ENCODE measurements at places on chromosomes 2 and 18. TPM values are rescaled to one million over a fixed set of nuclear protein-coding genes. Genes with fewer than 3 reads are reported as not detected.

The NCL gene
- total RNA-seq = 80.4 TPM

The NYAP2 gene
- total RNA-seq = not detected

The OSR1 gene
- total RNA-seq = 90.7 TPM

The SLC9A4 gene
- total RNA-seq = 1.4 TPM

DNA sequence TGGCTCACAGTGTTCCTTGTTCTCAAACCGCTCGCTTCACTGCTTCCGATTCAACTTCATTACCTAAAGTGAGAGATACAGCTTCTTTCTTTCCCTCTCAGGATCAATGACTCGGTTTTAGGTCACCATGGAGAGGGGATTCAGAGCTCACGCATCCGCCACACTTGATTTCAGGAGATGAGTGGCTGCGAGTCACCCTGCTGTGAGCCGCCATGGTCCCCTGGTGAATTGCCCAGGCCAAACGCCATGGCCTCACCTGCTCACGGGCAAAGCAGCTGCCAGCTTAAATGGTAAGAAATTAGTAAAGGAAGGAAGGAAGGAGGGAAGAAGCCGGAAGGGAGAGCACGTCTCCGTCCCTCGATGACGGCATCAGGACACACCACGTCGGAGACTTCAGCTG is 60.5 kb downstream of the ADNP2 start:
- no peaks in the 10 kb centered on the region for H3K36me3 ChIP-seq
- DNase-seq = no peak
- no peaks in the 10 kb centered on the region for H3K27me3 ChIP-seq
- H3K4me1 ChIP-seq = peaks cover 7% of the 10 kb centered on the region
- H3K4me3 ChIP-seq = no peak overlapping the region

GRCh38 chr2:203596183-203596582 is 61.1 kb upstream of the RAPH1 start:
- peaks cover 9% of the 10 kb centered on the region for H3K4me1 ChIP-seq
- H3K27me3 ChIP-seq = no peaks in the 10 kb centered on the region
- no peak overlapping the region for H3K27ac ChIP-seq
- DNase-seq = no peak
- H3K4me3 ChIP-seq = no peak overlapping the region
